Heart left ventricle (tissue), 16 donors: ENCODE measurements at places on chromosomes 16 and 17. TPM values are rescaled to one million over a fixed set of nuclear protein-coding genes. Genes with fewer than 3 reads are reported as not detected.

Gene PTX4
- not detected for total RNA-seq

Gene NUBP1
- 44.7 TPM for total RNA-seq

Gene KRT36
- total RNA-seq = not detected

Gene GRIN2C
- 0.64 TPM for total RNA-seq

Gene ALOX15
- total RNA-seq = 0.47 TPM

Gene FTSJ3
- 22.1 TPM for total RNA-seq

Gene MEFV
- total RNA-seq = 1.8 TPM

Gene ASIC2
- not detected for total RNA-seq

Gene TAT
- total RNA-seq = not detected

Gene OTOP3
- total RNA-seq = not detected

Gene CCL7
- total RNA-seq = not detected

Gene ST6GALNAC2
- 4.0 TPM for total RNA-seq

Gene KRTAP3-1
- not detected for total RNA-seq

Gene SLC12A4
- total RNA-seq = 92.2 TPM

Gene TIGD7
- 8.9 TPM for total RNA-seq

Gene SCPEP1
- 69.6 TPM for total RNA-seq

Gene MIEN1
- total RNA-seq = 78.6 TPM

Gene DPEP1
- total RNA-seq = not detected

Gene ZPBP2
- not detected for total RNA-seq

Gene NTN1
- 23.1 TPM for total RNA-seq

Gene GLIS2
- total RNA-seq = 16.1 TPM

Gene GP1BA
- total RNA-seq = 0.35 TPM

Gene NETO2
- total RNA-seq = 2.3 TPM

Gene TBC1D3D
- total RNA-seq = not detected

Gene TBC1D3
- total RNA-seq = not detected

Gene KSR1
- 16.8 TPM for total RNA-seq

Gene EME1
- 3.4 TPM for total RNA-seq

Gene CLEC3A
- total RNA-seq = not detected

Gene ASPHD1
- 0.32 TPM for total RNA-seq

Gene AGRP
- not detected for total RNA-seq

Gene TXNL4B
- total RNA-seq = 9.0 TPM

Gene FBXO39
- not detected for total RNA-seq

Gene KIFC3
- total RNA-seq = 93.5 TPM

Gene TBC1D3B
- total RNA-seq = 1.7 TPM

Gene GAS2L2
- total RNA-seq = not detected

Gene VWA3A
- total RNA-seq = 0.56 TPM

Gene GNAO1
- total RNA-seq = 9.7 TPM

Gene KRTAP4-6
- not detected for total RNA-seq

Gene TBC1D28
- not detected for total RNA-seq

Gene TMEM238L
- total RNA-seq = not detected

Gene KRTAP1-1
- not detected for total RNA-seq

Gene SEZ6L2
- 2.1 TPM for total RNA-seq

Gene C17orf50
- not detected for total RNA-seq

Gene CX3CL1
- total RNA-seq = 54.4 TPM

Gene AANAT
- not detected for total RNA-seq

Gene PLK1
- total RNA-seq = 9.2 TPM

Gene CHRNE
- 0.92 TPM for total RNA-seq

Gene CCL3
- 8.8 TPM for total RNA-seq

Gene DRC3
- 0.50 TPM for total RNA-seq

Gene ABHD15
- 7.4 TPM for total RNA-seq

Gene PRSS33
- not detected for total RNA-seq

Gene QRICH2
- total RNA-seq = 1.0 TPM

Gene SLC46A1
- total RNA-seq = 3.9 TPM
